Vagina (tissue), 2 donors: ENCODE measurements at places on chromosomes 11 and 22. TPM values are rescaled to one million over a fixed set of nuclear protein-coding genes. Genes with fewer than 3 reads are reported as not detected.

The OR51F2 gene
- total RNA-seq: not detected

The FGF19 gene
- total RNA-seq: not detected

The MMP13 gene
- 0.98 TPM for total RNA-seq

The MRPL17 gene
- total RNA-seq: 55.2 TPM

- DNase-seq: no peak
These were observed 21.5 kb upstream of the SCARF2 start for GRCh38 chr22:20459152-20459542.

- DNase-seq: no peak
These were observed 80.1 kb upstream of the PRODH start for GRCh38 chr22:19016081-19016766.

DNA sequence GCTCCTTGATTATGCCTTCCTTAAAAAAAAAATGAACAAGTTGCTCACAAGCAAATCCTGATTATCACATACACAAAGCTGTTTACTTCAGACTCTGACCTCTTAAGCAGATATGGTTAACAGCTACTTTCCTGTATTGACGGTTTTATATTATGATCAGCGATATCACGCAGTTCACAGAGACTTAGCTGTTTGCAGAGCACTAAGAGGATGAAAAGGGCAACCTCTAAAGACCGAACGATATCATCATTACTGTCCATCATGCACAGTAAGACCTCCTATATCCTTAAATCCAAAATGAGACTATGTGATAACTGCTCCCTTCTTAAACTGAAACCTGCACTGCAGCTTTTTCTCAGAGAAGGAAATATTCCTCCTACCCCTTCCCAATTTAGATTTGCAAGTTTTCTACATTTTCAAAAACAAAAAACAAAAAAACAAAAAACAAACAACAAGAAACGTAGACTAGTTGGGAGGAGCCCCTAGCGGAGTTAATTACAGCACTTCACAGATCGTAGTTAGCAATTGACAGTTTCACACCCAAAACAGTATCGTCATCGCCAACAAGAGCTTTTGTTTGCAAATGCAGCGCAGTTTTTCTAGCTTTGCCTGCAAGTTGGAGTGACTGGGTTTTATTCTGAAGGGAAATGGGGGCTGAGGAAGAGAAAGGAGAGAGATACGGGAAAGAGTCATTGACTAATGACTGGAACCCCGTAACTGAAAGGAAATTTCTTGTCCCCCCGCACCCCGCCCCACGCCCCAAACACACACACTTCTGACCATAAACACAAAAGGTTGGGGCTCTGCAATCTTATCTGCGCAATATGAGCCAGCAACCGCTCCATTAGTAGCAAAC lies 1.2 kb downstream of the DDX6 start:
- no peak for DNase-seq

- no peak for DNase-seq
These were observed 23.4 kb downstream of the ARFGAP2 start for GRCh38 chr11:47152953-47153950.

DNA sequence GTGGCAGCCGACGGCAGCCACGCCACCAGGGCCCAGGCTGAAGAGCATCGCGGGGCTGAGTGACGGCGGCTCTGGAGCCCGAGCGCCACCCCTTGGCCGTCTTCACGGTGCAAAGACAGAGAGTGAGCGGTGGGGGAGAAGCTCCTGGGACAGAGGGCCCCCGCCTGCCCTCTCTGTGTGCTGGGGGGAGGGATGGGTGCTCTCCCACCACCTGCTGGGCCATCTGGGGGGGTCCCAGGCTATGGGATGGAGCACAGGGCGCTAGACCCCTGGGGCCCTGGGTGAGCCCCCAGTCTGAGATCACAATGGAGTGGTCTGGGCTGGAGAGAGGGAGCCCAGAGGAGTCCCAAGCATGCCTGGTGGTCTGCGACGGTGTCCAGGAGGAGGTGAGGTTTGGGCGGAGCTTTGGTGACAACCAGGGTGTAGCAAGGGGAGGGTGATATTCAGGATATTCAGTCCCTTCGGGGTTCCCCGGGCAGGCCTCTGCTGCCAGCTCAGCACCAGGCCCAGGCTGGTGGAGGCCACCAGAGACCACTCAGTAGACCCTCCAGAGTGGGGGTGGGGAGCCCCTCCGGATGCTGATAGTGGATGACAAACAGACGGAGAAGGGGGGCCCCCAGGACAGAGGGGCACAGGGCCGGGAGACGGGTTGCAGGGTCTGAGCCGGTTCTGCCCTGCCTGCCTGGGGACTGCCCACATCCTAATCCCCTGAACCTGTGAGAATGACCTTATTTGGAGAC lies 78.1 kb upstream of the PRR5 start:
- DNase-seq: no peak

GRCh38 chr11:131934006-131934405 lies 563.6 kb downstream of the NTM start:
- no peak for DNase-seq

GRCh38 chr11:38138972-38139371 lies 1540.9 kb upstream of the RAG2 start:
- DNase-seq: no peak

- no peak for DNase-seq
These were observed 862 bp upstream of the PDXP start for GRCh38 chr22:37657590-37658132.

GRCh38 chr11:69135420-69136363 lies 20.0 kb upstream of the SMIM38 start:
- no peak for DNase-seq

DNA sequence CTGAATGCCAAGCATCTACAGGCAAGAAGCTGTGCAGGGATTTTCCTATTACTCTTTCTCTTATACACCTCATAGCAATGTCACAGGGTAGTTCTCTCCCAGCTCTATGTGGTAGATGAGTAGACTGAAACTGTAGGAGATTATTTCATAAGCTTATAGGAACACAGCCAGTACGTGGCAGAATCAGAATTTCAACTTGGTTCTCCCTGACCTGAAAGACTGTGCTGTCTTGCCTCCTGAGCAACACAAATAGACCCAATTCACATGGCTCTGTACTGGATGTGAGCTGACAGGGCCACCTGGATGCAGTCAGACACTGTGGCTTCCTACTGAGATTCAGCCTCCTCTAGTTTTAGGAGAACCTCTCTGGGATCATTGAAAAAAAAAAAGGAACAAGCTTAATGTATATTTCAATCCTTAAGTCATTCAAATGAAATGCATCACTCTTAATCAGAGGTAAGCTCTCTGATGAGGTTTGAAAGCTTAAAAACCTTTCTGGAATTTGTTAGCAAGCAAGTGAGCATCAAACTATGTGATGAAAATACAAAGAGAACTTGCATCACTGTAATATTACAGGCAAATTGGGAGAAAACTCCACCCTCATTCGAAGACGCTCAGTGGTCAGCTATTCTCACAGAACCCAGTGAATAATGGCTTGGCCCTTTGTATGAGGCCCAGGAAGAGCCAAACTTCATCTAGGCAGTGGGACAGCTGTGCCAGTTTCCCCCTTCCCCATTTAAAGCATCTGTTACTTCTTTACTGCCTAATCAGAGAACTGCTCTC lies 1039.3 kb downstream of the NTM start:
- DNase-seq: no peak

DNA sequence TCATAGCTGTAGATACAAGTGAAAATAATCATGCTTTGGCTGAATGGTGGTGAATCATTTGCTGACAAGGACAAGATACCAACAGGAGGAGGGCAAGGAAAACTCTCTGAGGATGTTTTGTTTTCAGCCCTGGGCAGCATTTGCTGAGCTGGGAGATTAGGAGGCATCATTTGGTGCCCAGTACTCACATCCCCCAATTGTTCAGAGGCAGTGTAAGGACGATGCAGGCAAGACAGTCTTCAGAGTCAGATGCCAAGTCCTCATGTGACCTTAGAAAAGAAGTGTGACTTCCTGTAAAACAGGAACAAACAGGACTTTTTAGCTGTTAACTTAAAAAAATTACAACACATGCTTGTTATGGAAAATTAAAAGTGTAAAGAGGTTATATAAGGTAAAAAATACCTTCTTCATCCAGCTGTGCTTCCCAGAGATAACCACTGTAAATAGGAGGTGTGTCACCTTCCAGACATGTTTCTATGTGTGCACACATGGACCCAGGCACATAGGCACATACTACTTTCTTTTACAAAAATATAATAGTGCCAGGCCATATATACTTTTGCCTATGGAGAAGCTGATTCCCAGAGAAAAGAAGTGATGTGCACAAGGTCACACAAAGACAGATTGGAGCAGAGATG lies 18.0 kb downstream of the CNTF start:
- no peak for DNase-seq

DNA sequence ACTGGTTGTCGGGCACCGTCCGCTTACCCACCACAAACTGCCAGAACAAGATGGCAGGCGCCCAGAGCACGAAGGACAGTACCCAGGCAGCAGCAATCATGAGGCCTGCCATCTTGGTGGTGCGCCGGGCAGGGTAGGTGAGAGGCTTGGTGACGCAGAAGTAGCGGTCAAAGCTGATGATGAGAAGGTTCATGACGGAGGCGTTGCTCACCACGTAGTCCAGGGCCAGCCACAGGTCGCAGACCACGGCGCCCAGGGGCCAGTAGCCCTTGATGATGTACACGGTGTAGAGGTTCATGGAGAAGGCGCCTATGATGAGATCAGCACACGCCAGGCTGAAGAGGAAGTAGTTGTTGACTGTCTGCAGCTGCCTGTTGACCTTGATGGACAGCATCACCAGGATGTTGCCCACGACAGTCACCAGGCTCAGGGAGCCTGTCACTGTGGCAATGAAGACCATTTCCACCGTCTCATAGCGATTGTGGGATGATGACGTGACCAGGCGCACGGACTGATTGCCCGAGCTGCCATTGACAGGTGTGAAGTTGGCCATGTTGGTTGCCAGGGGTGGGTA lies 4.6 kb downstream of the MDK start:
- DNase-seq: no peak
